ENCODE measurements at places on chromosomes 5 and 9.

DNA sequence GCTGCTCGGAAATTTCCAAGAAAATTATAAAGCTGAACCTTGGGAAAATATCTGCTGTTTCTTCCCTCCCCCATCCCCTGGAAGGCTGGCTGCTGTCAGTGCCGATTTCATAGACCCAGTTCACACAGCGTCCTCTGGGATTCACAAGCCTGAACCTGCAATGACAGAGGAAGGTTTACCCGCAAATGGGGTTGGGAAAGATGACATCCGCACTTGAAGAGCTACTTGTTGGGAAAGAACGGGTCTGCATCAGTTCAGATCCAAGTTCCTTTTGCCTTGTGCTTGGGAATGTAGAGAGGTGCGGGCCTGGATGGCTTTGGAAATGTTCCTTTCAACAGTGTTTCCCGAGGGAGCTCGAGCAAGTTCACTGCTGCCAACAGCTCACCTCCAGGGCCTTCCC is 13.9 kb downstream of the PCDH12 start:
- no peak for DNase-seq

- DNase-seq = no peak
Observed at GRCh38 chr5:6705088-6705487, 8.1 kb upstream of the TENT4A start.

DNA sequence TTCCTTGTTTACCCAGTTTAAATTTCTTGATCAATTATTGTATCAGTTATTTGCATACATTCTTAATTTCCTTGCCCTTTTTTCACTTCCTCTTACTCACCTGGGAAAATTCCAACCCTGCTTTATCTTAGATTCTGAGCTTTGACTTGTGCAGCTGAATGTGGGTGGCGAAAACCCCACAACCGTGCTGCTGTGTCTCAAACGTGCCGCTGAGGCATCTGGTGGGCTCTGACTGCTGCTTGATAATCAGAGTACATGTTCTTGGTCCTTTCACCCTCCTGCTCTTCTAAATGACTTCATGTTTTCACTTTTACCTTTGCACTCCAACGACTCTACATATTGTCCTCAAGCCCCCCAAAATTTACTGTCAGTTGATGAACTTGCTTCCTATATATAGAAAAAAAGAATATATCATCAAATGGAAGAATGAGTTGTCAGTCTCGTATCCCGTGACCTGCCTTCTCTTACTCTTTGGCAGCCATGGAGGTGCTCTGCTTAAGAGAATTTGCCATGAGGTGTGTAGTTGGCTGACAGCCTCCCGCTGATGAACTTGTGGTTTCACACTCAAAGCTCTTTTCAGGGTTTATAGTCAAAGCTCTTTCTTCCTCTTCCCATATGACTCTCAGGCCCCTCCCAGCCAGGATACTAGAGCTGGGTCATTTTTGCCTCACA is 14.0 kb upstream of the JAK2 start:
- no peak for DNase-seq

DNA sequence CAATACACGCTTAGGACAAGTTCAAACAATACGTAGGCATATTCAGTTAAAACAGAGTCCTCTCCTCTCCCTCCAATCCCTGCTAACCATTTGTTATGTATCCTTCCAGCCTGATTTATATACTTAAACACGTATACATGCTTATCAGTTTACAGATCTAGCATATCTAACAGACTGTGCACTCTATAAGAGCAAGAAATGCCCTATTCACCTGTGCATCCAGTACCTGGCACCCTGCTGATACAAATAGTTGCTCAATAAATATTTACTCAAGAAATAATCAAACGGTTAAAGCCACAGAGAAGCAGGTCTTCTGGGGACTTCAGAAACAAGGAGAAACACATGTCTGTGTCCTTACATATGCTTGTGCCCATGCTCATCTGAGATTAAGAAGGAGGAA is 55.9 kb downstream of the MLLT3 start:
- DNase-seq = no peak

DNA sequence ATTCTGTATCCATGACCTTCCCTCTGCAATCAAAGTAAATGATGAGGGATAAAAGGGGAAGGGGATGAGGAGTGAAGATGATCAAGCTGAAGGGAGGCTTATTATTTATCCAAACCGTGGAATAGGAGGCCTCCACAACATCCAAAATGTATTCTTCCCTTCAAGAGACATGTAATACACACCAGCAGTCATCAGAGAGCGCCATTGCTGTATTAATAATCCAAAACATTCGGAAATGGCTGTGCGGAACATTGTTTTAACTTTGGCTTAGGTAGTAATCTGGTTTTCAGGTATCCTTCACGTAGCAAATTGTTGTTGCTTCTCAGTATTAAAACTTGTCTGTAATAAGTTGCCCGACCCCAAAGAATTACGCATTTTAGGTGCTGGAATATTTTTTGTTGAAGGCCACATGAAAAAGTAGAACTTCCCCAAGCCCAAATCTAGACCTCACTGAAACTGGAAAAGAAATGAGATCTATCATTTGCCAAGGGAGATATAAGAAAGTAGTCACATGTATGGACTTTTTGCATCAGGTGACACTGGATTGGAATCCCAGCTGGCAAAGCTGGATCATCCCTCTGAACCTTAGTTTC is 2.6 kb upstream of the BOD1 start:
- no peak for DNase-seq

- DNase-seq = no peak
Observed at GRCh38 chr5:152380415-152381123, 24.5 kb downstream of the NMUR2 start.

DNA sequence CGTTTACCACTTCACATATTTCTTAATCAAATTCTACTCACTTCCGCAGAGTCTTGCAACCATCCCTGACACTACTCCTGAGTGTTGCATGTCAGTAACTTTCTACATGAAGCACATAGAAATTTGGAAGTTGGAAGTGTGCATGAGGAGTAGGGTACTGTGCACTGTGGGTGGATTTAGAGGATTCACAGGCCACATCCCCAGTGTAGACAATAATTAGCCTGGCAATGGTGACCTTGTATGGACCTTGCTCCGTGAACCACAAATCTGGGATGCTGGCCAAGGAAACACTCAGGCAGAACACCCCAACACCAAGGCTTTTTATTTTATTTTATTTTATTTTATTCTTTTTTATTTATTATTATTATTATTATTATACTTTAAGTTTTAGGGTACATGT is 25.5 kb downstream of the CTSL start:
- no peak for DNase-seq

DNA sequence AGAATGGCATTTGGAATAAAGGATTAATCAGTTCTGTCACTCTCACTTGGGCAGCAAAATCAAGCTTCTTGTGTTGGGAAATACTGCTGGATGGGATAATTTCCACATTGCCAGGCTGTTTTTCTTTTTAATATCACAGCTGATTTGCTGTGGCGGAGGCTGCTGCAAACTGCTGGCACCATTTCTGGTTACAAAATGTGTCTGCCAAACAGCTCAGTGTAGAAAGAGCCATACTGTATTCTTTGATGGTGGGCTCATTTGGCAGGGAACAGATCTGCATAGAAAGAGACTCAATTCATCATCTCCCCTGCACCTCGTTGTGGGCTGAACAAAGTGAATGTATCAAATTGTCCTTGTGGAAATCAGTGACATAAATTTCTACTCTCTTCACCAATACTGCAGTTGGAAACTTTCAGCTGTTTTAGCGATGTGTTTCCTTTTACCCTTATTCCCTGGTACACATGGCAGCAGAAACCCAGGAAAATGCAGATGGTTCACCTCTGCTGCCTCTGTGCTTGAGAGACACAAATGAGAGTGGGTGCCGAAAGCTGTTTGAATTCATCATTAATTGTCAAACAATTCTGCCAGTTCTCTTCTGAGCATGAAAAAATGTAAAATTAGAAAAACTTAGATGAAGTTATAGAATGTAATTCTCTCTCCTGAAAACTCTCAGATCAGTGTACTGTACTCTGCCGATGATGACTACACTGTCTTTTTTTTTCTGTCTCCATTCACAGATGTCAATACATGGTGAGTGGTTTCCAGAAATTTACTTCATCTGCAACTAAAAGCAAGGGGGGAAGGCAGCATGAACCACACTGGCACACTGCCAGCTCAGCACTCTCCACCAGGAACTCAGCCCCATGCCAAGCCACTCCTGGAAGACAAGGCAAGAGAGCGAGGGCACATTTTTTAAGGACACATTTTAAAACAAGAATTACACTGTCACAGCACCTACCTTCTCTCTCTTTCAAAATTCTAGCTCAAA is 75.0 kb downstream of the HMHB1 start:
- DNase-seq = no peak

- no peak for DNase-seq
Observed at GRCh38 chr5:14980698-14981097, 109.1 kb upstream of the ANKH start.

- no peak for DNase-seq
Observed at GRCh38 chr5:175816348-175816747, 55.0 kb upstream of the CPLX2 start.
